ENCODE measurements at places on chromosomes 1 and 21.

- DNase-seq = no peak
Measured at GRCh38 chr1:3055051-3055450, 14.0 kb upstream of the PRDM16 start.

- DNase-seq = no peak
Measured at GRCh38 chr1:42931108-42931539, 27.5 kb downstream of the SLC2A1 start.

DNA sequence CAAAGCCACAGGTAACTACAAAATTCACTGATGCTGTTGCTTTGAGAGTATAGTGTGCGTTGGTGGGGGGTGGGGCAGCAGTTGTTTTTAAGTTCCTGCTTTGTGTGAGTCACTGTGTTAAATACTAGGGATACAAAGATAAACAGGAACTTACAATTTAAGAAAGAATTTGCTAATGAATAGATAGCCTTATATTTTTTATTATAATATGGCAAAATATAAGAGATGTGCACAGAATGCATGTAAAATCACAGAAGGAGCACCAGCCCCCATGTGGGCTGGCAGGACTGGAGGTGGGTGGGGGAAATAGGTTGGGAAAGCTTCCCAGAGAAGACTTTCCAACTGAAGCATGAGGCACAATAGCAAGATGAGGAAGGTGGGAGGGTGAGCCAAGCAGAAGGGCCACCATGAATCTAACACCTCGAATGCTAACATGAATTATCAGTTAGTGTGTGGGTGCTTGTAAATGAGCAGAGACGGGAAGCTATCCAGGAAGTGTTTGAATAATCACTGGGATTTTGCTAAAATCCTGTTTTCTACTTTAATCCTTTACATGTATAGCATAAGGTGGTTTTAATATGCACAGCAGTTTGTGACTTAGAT is 57.0 kb upstream of the RAVER2 start:
- no peak for DNase-seq

DNA sequence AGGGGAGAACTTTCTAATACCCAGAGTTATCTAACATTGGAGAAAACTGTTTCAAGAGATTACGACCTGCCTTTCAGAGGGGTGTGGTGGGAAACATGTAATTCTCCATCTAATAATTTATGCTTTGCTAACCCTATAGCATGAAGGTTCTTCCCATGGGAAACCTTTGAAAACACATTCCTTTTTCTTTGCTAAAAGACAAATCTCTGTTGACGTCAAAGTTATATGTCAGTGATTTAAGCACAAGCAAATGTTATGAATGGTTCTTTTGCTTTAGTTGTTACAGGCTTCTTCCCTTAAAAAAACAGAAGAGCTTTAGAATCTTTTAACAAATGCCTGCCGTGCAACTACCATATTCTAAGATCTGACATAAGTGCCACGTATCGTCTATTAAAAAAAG is 19.2 kb downstream of the FMO2 start:
- DNase-seq = no peak

DNA sequence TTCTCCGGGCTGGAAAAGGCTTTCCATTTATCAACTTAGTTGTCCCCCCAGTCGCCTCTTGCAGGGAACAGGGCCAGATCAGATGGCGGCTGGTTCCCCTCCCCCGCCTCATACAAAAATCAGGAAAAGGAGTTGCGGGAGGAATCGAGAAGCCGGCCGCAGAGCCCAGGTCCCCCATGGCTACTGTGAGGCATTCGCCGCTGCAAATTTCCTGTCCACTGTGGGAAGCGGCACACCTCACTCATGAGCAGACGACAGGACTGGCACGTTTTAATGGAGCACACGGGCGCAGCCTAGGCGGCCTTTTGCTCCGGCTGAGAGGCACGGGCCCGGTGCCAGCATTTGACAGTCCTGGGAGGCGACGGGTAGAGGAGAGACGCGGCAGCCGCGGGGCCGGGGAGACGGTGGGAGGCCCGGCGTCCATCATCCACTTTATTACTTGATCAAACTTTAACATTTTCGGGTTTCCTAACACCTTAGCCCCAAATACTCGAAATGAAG is 1.1 kb downstream of the GNG4 start:
- DNase-seq = peak; percentile 63

DNA sequence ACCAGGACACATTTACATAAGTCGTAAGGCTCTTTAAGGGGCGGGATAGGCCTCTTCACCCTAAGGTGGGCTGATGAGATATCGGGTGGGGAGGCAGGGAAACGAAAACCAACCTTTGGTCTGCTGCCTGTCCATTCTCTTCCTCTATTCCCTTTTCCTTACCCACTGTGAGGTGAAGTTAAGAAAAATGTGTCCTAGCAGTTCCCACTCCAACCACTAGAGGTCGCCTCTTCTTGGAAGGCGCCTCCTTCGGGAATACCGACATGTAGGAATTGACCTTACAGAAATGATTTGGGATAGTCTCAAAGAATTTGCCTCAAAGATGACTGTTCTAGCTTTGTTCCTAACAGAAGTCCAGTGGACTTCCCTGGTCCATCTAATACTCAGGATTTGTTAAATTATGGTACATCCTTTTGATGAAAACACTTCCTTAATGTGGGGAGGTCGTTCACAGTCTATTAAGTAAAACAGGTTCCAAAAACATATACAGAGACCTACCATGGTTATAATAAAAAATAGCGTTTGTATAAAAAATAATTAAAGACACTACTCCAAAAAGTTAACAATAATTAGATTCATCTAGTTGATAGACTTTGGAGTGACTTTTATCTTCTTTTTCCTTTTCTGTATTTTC is 14.1 kb downstream of the AZIN2 start:
- peak; percentile 54 for DNase-seq

- no peak for DNase-seq
Measured at GRCh38 chr1:61956016-61956645, 213.9 kb downstream of the PATJ start.

DNA sequence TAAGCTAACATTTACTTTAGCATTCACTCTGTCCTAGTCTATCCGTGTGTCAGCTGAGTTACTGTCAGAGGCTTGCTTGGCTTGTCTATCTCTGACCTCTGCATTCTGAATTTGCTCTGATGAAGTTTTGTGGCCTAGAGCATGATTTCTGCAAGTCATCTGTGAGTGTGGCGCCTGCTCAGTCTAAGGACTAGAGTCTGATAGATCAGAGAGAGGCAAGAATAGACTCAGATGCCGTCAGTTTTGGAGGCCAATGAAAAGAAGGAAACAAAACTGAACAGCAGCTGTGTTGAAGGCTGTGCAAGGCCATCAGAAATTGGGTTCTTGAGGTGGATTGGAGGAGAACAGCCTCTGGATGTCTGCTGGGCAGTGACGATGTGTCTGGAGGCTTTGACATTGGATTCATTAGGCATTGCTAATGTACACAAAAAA is 573.1 kb downstream of the USP25 start:
- no peak for DNase-seq

DNA sequence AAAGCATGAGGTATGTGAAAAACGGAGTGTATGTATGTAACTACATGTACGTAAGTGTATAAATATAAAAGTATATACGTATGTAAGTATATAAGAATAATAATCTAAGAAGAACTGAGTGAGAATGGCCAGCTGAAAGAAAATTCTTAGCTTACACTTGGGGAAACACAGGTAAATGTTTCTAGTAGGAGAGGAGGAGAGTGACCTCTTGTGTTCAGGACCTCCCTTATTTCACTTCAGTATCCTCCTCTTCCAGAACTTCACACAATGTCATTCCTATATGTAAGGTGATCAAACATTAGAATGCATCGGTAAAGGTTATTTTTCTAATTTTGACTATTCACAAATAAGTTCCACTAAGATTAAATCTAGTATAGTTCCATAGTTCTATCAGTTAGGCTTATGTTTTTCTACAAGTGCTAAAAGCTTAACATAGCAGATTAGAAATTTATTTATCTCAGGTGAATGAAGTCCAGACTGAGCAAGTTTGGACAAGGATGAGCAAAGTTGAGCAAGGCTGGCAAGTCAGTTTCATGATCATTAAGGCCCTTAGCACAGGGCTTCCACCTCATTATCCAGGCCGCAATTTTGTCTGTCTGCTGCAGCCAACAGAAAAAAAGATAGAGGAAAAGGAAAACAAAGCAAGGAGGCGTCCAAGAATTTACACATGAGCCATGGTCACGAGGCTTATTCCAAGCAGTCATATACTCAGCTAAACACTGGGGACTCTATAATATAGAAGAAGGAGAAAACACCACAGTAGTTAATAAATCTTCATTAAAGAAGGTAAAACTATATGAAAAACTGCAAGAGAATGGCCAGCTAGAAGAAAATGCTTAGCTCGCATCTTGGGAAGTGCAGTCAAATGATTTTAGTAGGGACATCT is 7.1 kb upstream of the MROH9 start:
- DNase-seq = no peak

- DNase-seq = no peak
Measured at GRCh38 chr21:46226920-46227599, 1.5 kb downstream of the LSS start.

DNA sequence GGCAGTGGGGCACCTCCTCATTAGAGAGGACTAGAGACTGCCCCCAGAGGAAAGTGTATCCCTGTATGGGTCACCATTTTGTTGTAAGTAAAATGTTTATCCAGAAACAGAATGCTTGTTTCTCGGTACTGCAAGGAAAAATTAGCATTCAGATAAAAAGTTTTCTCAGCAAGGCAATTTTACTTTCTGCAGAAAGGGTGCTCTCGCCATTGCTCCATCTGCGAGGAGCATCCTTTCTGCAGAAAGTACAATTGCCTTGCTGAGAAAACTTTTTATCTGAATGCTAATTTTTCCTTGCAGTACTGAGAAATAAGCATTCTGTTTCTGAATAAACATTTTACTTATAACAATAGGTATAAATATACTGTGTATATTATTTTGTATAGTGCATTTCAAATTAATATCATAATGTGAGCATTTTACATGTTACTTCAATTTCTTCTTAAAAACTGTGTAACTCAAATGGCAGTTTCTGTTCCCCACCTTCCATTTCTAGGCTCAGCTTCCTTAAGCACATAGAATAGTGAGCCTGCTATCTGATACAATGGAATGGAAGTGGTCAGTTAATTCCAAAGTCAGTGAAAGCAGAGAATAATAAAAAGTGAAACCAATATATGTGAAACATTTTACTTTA is 76.5 kb upstream of the DESI2 start:
- DNase-seq = no peak

- DNase-seq = no peak
Measured at GRCh38 chr1:165365341-165365740, 8.8 kb upstream of the LMX1A start.
